ENCODE measurements at places on chromosomes 5 and 9. TPM values are rescaled to one million over a fixed set of nuclear protein-coding genes. Genes with fewer than 3 reads are reported as not detected.

PCDHB10 gene
- total RNA-seq, result 10.4 TPM

GRCh38 chr5:133364936-133365707, 247.2 kb downstream of the FSTL4 start:
- no peaks in the 10 kb centered on the region for H3K27me3 ChIP-seq
- H3K36me3 ChIP-seq, result no peaks in the 10 kb centered on the region
- H3K4me1 ChIP-seq, result peaks cover 2% of the 10 kb centered on the region
- no peak overlapping the region for H3K4me3 ChIP-seq
- no peak overlapping the region for H3K27ac ChIP-seq

DNA sequence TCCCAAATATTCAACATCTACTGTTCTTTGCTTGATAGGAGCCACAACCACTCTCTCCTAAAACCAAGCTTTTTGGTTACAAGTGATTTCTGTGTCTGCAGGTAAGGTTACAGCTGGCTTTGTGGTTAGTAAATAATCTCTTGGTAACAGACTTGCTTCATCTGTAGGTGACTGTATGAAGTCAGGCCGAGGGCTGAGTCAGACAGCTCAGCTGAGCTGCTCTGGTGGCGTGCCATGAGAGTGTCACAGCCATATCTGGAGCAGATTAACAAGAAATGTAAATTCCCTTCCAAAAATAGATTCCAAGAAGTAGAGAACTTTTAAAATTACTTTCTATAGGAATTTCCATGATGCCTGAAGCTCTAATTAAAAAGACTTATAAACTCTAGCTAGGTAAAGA, 23.7 kb upstream of the TAS2R1 start:
- no peaks in the 10 kb centered on the region for H3K27me3 ChIP-seq
- no peak for DNase-seq
- H3K36me3 ChIP-seq, result no peaks in the 10 kb centered on the region
- H3K4me3 ChIP-seq, result no peak overlapping the region

- no peak overlapping the region for H3K4me3 ChIP-seq
- no peak overlapping the region for H3K27ac ChIP-seq
- no peaks in the 10 kb centered on the region for H3K27me3 ChIP-seq
- DNase-seq, result no peak
- no peaks in the 10 kb centered on the region for H3K36me3 ChIP-seq
Measured at GRCh38 chr9:20253635-20254034, 368.7 kb downstream of the MLLT3 start.

- no peak for DNase-seq
- H3K4me1 ChIP-seq, result peaks cover 71% of the 10 kb centered on the region
- no peaks in the 10 kb centered on the region for H3K27me3 ChIP-seq
- H3K4me3 ChIP-seq, result no peak overlapping the region
- no peak overlapping the region for H3K27ac ChIP-seq
Measured at GRCh38 chr9:92724528-92725265, 39.9 kb downstream of the BICD2 start.

- no peaks in the 10 kb centered on the region for H3K4me1 ChIP-seq
- no peak for DNase-seq
- no peak overlapping the region for H3K4me3 ChIP-seq
- H3K36me3 ChIP-seq, result no peaks in the 10 kb centered on the region
- H3K27ac ChIP-seq, result peak overlapping the region; percentile 22
Measured at GRCh38 chr5:33306758-33307157, 134.0 kb upstream of the TARS1 start.

DNA sequence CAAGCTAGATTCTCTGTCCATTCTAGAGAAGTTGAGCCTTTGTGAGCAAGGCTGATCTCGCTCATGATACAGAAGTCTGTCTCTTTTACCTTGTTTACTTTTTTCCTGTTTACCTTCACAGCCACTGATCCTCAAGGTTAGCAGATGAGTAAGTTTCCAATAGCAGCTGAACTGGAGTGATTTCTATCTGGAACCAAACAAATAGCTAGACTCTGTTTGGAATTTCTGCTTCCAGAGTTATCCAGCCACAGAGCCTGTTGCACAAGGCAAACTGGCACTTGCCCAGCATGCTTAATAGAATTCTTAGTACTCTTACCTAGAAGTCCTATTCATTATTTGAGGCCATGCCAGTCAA, 12.8 kb upstream of the PANK3 start:
- DNase-seq, result peak; percentile 37
- no peak overlapping the region for H3K27ac ChIP-seq
- no peaks in the 10 kb centered on the region for H3K27me3 ChIP-seq
- H3K4me3 ChIP-seq, result no peak overlapping the region
- no peaks in the 10 kb centered on the region for H3K4me1 ChIP-seq
- no peaks in the 10 kb centered on the region for H3K36me3 ChIP-seq

- H3K36me3 ChIP-seq, result no peaks in the 10 kb centered on the region
- H3K4me3 ChIP-seq, result no peak overlapping the region
- no peak overlapping the region for H3K27ac ChIP-seq
- no peaks in the 10 kb centered on the region for H3K27me3 ChIP-seq
- DNase-seq, result no peak
Measured at GRCh38 chr5:55584398-55585205, 49.8 kb upstream of the PLPP1 start.
